Bronchial epithelial cell (primary cell): ENCODE measurements at places on chromosomes 7 and 10. TPM values are rescaled to one million over a fixed set of nuclear protein-coding genes. Genes with fewer than 3 reads are reported as not detected.
A peak's percentile ranks its signal among the peaks of the same experiment; 100 is the strongest.

- no peak for DNase-seq
Measured at GRCh38 chr7:47875998-47876744, 72.1 kb downstream of the PKD1L1 start.

DNA sequence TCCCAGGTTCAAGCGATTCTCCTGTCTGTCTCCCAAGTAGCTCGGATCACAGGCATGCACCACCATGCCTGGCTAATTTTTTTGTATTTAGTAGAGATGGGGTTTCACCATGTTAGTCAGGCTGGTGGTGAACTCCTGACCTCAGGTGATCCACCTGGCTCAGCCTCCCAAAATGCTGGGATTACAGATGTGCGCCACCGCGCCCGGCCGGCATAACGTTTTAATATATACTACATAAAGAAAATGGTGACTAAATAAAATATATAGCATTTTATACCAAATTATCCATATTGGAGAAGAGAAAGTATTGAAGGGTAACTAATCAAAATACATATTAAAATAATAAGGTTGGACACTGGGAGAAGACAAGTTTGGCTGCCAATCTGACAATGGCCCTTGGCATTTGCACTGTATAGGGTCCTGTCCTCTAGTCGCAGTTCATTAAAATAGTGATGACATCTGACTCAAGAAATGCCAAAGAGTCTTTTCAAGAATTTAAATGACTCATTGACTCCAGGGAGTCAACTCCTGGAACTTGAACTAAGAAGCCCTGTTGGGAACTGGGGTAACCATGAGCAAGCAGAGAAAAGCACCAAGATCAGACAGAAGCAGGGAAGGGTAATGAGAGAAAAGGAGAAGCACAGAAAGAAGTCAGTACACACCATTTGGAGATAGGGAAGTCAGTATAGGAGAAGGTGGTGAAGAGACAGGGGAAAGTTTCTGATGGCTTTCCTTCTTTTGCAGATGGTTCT, 91.1 kb downstream of the CH25H start:
- peak; percentile 86 for DNase-seq

GRCh38 chr7:102253066-102253972, 33.3 kb upstream of the SH2B2 start:
- no peak for DNase-seq

GRCh38 chr7:99451936-99452335, 13.2 kb downstream of the CPSF4 start:
- DNase-seq: no peak

GRCh38 chr10:117537436-117537903, 5.1 kb upstream of the EMX2 start:
- no peak for DNase-seq

- DNase-seq: no peak
Measured at GRCh38 chr10:17021656-17022465, 107.8 kb downstream of the CUBN start.

DNA sequence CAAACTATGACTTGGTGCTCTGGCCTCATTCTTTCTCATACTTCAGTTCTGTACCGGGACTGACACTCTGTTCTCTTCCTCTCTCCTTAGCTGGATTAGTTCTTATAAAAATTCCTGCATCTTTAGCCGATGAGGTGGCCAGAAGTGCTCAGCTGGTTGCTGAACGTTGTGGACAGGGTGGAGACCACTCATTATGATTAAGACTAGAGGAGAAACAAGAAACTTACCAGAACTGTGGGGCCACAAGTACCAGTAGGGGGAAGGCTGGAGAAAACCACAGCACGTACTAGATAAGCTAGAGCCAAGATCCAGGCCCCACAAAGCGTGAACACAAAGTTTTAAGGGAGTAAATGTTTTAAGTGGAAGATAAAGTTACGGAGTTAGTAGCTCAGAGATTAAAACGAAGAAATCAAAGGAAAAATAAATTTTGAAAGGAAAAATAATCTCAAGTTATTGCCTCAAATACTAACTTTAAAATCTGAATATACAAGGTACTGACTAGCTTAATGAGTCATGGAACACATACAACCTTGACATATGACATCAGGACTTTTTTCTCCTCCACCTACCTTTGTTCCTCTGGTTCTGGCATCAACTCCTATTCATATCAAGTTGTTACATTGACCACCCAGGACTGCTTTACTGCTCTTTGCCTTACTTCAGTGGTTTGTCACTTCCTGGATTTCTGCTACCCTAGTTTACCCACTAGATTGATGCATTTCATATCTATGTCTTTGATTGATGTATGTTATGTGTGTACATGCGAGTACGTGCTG, 469.0 kb downstream of the TFEC start:
- DNase-seq: peak; percentile 22

- no peak for DNase-seq
Measured at GRCh38 chr10:68492118-68492517, 20.3 kb upstream of the DNA2 start.

GRCh38 chr7:2476298-2476697, at the start of gene GRIFIN:
GRIFIN (minus strand) TSS chr7:2476398; CDS start chr7:2476383, 15 bp downstream.
- no peak for DNase-seq

GRCh38 chr10:24904824-24905223, 47.6 kb downstream of the PRTFDC1 start:
- DNase-seq: no peak

DNA sequence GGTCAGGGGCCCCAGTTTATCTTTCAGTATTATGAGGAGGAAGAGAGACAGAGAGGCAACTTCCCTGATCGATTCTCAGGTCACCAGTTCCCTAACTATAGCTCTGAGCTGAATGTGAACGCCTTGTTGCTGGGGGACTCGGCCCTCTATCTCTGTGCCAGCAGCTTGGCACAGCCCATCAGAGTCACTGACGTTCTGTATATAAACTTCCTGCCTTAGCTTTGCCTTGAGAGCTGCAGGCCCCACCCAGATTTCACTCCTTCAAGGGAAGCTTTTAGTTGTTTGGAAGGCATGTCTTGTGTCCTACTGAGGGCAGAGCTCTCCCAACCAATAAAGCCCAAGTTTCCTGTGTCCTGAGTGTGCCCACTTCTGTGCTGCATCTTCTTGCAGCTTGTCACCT, 242.5 kb upstream of the PRSS58 start:
- DNase-seq: peak; percentile 25

DNA sequence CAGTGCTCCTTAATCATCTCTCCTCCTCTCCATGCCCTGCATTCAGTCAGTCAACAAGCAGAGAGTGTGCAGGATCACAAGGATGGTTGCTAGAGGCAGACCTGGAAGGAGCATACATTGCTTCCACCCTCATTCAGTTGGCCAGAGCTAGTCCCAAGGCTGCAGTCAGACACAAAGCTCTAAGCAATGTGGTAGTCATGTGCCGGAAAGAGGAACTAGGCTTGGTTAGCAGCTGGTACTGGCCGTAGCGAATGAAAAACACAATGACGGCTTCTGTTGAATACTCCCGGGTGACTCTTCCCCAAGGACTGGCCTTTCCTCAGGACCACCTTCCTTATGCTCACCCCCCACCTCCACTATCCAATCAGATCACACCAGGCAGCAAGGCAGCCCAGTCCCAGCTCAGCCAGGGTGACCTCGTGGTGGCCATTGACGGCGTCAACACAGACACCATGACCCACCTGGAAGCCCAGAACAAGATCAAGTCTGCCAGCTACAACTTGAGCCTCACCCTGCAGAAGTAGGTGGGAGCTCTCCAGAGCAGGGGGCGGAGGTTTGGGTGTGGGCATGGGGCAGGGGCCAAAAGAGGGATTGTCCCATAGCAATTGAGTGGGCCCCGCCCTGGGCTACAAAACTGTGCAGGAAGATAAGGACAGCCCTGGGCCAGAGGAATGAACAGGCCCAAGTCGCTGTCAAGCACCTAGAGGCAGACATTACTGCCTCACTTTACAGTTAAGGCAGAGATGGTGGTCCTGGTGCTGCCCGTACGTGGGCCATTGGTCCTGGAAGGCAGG, 10.9 kb downstream of the LDB3 start:
- DNase-seq: no peak

GRCh38 chr10:36603688-36604087, 521.7 kb upstream of the ANKRD30A start:
- DNase-seq: no peak

- DNase-seq: no peak
Measured at GRCh38 chr10:110215286-110216170, 8.1 kb downstream of the MXI1 start.

DNA sequence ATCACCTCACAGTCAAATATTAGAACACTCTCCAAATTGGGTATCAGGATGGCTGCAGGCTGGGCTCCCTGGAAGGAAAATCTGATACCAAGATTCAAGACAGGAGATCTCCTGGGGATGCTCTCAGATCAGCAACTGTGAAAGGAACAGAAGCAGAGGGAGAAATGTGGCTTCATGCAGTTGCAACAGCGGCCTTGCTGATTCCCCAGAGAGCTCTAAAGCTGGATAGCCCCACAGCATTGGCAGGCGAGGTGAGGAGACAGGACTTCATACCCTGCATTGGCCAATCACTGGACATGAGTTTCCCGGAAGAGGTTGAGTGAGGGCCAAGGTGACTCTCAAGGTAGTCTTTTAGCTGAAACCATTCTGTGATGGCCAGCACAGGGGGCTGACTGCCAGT, 190.6 kb downstream of the PTPN20 start:
- no peak for DNase-seq

DNA sequence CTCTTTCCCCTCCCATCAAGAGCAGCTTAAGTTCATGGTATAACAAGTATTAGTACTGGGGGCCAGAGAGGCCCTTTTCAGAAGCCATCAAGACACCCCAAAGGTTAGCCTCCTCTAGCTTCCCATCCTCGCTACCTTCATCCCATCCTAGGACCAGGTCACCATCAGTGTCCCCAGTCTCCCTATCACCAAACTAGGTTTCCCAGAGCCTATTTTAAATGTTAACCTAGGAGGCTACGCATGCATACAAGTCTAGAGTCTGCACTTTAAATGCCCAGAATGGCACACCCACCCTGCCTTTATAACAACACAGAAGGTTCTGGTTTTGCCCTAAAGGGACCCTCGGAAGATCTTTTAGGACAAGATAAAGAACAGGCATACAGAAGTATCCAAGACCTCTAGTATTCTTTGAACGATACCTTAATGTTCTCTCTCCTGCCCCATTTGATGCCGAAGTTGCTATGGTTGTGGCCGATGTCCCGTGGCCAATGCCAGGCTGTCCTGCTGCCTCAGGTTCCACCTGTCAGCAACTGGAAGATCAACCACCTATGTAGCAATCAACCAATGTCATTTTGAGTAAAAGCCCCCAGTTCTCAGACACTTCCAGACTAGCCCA, 2.2 kb downstream of the GPRIN2 start:
- no peak for DNase-seq

Gene FOXI2
- total RNA-seq: not detected in 2 replicates

Gene TCF7L2
- total RNA-seq: 1.1 and 1.2 TPM in 2 replicates

Gene VPS37D
- total RNA-seq: 1.0 and 2.4 TPM in 2 replicates

Gene GPR85
- 0.26 and 0.77 TPM in 2 replicates for total RNA-seq

Gene ZNF92
- 4.0 and 4.5 TPM in 2 replicates for total RNA-seq

Gene JAZF1
- 1.0 and 1.1 TPM in 2 replicates for total RNA-seq

Gene JAKMIP3
- total RNA-seq: under 0.01 TPM in 1 of 2 replicates, not detected in the other

Gene TSPAN13
- total RNA-seq: 32.6 and 41.6 TPM in 2 replicates

Gene C1GALT1
- total RNA-seq: 30.3 and 31.1 TPM in 2 replicates

Gene KCND2
- total RNA-seq: under 0.01 TPM in 1 of 2 replicates, not detected in the other

Gene ZNF804B
- not detected in 2 replicates for total RNA-seq

Gene TMEM184A
- total RNA-seq: 9.0 and 43.8 TPM in 2 replicates
